ENCODE measurements at places on chromosomes 7 and 10.

- H3K4me3 ChIP-seq, result no peak overlapping the region
- peaks cover 33% of the 10 kb centered on the region for H3K27me3 ChIP-seq
- H3K4me1 ChIP-seq, result no peaks in the 10 kb centered on the region
- no peak overlapping the region for H3K27ac ChIP-seq
Observed at GRCh38 chr10:126787201-126787600, 116.7 kb upstream of the C10orf90 start.

- H3K4me3 ChIP-seq, result no peak overlapping the region
- H3K27me3 ChIP-seq, result no peaks in the 10 kb centered on the region
- H3K36me3 ChIP-seq, result no peaks in the 10 kb centered on the region
- H3K27ac ChIP-seq, result no peak overlapping the region
Observed at GRCh38 chr10:87603769-87604168, 55.9 kb upstream of the PAPSS2 start.

- no peak for DNase-seq
- H3K4me1 ChIP-seq, result peaks cover 20% of the 10 kb centered on the region
- H3K27me3 ChIP-seq, result no peaks in the 10 kb centered on the region
- H3K27ac ChIP-seq, result no peak overlapping the region
- H3K4me3 ChIP-seq, result no peak overlapping the region
Observed at GRCh38 chr10:3992382-3993178, 207.6 kb upstream of the KLF6 start.

DNA sequence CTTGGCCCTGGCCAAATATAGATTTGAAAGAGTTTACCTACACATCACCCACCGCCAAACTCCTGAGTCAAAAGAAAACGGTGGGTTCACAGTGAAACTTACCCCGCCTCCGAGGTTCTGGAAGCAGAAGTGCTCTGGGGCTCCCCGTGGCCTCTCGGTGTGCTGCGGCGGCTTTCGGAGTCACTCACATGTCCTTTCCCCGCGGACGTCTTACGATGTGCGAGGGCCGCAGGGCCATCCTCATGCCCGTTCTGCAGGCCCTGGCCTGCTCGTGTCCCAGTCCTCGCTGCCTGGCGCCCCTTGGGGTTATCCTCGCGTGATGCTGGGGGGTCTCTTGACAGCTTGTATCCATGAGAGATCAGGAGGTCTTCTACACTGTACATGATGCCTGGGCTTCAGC, 12.0 kb downstream of the JCAD start:
- H3K27ac ChIP-seq, result no peak overlapping the region
- H3K36me3 ChIP-seq, result peaks cover 16% of the 10 kb centered on the region

DNA sequence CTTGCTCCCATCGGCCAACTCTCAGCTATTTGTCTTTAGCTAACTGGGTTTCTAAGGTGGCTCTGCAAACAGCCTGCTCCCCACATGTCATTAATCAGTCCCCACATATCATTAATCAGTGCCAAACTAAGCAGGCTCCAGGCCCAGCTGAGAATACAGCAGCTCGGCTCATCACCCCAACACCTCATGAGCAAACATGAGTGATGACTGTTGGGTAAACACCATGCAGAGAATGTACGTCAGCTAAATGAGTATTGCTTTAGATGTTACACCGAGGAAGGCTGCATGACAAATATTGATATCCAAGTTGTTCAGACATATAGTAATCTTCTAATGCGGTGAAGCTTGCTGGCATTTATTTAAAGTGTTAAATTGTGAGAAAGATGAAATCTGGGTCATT, 187.5 kb upstream of the AOAH start:
- no peak for DNase-seq
- H3K27ac ChIP-seq, result no peak overlapping the region
- no peak overlapping the region for H3K4me3 ChIP-seq
- no peaks in the 10 kb centered on the region for H3K4me1 ChIP-seq

- 0 out of 2 replicates have a peak, but pooled peaks cover 5% of the 10 kb centered on the region for H3K27me3 ChIP-seq
- no peak overlapping the region for H3K4me3 ChIP-seq
- H3K36me3 ChIP-seq, result no peaks in the 10 kb centered on the region
- DNase-seq, result no peak
- H3K27ac ChIP-seq, result no peak overlapping the region
- no peaks in the 10 kb centered on the region for H3K4me1 ChIP-seq
Observed at GRCh38 chr7:158563911-158564662, 23.5 kb downstream of the PTPRN2 start.

DNA sequence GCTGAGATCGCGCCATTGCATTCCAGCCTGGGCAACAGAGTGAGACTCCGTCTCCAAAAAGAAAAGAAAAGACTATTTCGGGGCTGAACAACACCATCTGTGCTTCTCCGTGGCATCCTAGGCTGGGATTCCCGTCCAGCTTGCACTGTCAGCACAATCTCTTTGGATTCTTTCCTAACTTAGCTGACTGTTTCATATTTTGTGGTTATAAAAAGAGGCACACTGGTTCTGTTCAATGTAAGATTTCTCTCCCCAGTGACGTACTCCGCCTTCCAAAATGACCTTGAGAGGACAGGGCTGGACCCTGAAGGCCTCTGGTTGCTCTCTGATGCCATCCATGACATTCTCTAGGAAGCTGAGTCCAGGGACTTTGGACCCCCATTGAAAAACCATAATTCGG, 8.8 kb downstream of the ZNHIT1 start:
- DNase-seq, result no peak
- H3K4me1 ChIP-seq, result no peaks in the 10 kb centered on the region

DNA sequence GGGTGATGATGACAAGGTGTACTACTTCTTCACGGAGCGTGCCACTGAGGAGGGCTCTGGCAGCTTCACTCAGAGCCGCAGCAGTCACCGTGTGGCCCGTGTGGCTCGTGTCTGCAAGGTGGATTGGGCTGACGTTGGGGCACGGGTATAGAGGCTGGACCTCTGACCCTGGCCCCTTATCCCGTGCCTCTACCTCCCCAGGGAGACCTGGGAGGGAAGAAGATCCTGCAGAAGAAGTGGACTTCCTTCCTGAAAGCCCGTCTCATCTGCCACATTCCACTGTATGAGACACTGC, 8.4 kb downstream of the MRPL43 start:
- no peaks in the 10 kb centered on the region for H3K36me3 ChIP-seq
- H3K27me3 ChIP-seq, result no peaks in the 10 kb centered on the region
- no peak for DNase-seq
- no peak overlapping the region for H3K27ac ChIP-seq
- no peaks in the 10 kb centered on the region for H3K4me1 ChIP-seq

- H3K4me1 ChIP-seq, result peaks cover 18% of the 10 kb centered on the region
- H3K27me3 ChIP-seq, result no peaks in the 10 kb centered on the region
- DNase-seq, result peak; percentile 90
- H3K4me3 ChIP-seq, result no peak overlapping the region
Observed at GRCh38 chr7:116259871-116260440, 49.6 kb downstream of the TES start.

DNA sequence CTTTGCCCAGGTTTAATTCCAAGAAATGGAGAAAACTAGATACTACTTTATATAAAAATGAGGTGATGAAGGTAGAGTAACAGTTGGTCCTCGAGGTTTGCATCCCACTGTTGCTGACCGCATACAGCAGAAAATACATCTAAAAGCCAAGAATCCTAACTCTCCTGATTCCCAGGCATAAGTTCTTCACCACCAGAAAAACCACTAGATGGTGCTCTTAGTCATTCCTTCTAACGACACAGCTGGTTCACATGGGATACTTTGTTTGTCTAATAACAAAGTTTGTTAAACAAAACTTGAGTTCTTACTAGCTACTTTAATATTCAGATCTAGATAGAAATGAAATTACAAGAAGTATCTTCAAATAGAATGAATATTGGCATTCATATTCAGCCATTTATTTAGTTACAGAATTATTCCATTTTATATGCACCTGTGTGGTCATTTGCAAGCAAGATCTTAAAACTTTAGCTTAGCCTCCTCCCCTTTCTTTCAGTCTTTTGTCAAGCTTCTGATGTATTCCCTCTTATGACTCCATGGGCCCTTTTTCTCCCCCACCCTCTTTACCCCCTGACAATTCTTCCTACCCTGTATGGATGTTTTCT, 54.1 kb upstream of the CYP26C1 start:
- DNase-seq, result peak; percentile 75
- no peaks in the 10 kb centered on the region for H3K36me3 ChIP-seq
- H3K4me1 ChIP-seq, result no peaks in the 10 kb centered on the region
- no peaks in the 10 kb centered on the region for H3K27me3 ChIP-seq
- no peak overlapping the region for H3K27ac ChIP-seq

Data from GM23248 (cell line).